ENCODE measurements at places on chromosomes 4 and X.
A peak's percentile ranks its signal among the peaks of the same experiment; 100 is the strongest.

- no peak for DNase-seq
Observed at GRCh38 chrX:48626401-48627298, 29.4 kb downstream of the WDR13 start.

- no peak for DNase-seq
Observed at GRCh38 chr4:48665555-48666186, 114.4 kb downstream of the FRYL start.

- peak; percentile 36 for DNase-seq
Observed at GRCh38 chrX:68677998-68678397, 30.5 kb downstream of the STARD8 start.

GRCh38 chrX:80817002-80817401 lies 7.3 kb upstream of the BRWD3 start:
- DNase-seq = no peak

DNA sequence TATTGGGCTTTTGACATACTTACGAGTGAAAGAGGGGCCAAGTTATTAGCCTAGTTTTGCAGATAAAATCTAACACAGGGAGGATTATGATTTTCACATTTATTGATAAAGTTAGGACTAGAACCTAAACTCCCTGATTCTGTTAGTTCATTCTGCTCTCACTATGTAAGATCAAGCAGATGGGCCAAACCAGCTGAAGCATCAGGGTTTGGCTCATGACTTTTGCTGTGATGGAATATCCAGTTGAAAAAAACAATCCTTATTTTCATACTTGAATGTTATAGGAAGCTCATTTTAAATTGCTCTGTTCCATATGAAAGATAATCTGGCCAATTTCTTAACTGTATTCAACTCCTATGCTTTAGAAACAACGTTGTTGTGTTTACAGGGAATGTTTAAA lies 21.2 kb downstream of the SPRY1 start:
- DNase-seq = no peak

DNA sequence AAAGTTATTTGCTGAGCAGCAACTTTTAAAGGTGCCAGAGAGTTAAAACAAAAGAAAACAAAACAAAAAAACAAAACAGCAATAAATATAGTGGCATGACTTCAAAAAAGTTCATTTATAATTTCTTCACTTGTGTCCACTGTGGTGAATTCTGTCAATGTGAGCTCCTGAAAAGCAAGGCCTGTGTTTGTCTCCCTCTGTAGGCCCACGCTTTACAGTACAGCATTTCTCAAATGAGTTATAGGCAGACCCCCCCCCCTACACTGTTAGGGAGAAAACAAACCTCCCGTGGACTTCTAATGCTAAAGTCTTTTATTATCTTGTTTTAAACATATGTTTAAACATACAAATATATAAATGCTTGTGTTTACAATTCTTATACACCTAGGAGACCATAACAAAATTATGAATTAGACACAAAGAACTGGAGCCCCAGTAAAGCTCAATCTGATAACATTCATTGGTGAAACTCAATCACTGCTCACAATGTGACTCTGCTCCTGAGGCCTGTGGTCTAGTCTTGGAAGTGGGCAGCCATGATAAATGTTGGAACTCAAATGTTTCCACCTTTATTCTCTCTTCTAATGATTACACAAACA lies 47.0 kb upstream of the SCOC start:
- no peak for DNase-seq

- DNase-seq = no peak
Observed at GRCh38 chrX:12985331-12985730, 10.4 kb downstream of the TMSB4X start.

DNA sequence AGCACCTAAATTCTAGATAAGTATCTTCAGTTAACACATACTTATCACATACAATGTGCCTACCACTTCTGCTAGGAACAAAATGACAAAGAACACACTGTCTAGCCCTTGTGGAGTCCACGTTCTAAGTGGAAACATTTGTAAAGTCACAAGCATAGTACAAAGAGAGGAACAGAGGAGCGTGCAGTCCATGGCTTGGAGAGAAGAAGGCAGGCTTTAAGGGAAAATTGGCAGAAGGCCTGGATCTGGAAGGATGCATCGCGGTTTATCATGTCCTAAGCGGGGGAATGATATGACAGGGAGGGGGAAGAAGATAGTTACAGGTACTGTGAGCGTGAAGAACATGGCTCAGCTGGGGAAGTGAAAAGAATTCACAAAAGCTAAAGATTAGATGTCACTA lies 218.0 kb downstream of the PRDM5 start:
- no peak for DNase-seq

DNA sequence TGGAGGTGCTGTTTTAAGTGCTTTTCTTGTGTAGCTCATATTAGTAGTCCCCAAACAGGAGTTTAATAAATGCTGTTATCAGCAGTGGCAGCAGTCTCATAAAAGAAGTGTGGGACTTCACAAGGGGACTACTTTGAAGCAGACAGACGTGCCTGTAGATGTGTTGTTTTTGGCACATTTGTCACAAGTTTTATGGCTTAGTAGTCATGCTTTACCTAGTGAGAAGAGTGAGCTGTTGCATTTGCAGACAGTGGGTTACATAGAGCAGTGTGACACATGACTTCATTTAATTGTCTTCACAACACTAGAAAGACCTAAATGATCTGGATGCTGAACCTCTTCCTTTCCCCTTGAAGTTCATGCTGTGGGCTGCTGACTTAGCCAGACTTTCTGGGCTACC lies 149.5 kb upstream of the MBNL3 start:
- no peak for DNase-seq

GRCh38 chr4:25172961-25173915 lies 13.0 kb upstream of the SEPSECS start:
- peak; percentile 42 for DNase-seq

GRCh38 chrX:107700317-107700774 lies 72.0 kb downstream of the PRPS1 start:
- DNase-seq = peak; percentile 22

- DNase-seq = no peak
Observed at GRCh38 chr4:179750374-179750773, 2308.1 kb upstream of the AGA start.

DNA sequence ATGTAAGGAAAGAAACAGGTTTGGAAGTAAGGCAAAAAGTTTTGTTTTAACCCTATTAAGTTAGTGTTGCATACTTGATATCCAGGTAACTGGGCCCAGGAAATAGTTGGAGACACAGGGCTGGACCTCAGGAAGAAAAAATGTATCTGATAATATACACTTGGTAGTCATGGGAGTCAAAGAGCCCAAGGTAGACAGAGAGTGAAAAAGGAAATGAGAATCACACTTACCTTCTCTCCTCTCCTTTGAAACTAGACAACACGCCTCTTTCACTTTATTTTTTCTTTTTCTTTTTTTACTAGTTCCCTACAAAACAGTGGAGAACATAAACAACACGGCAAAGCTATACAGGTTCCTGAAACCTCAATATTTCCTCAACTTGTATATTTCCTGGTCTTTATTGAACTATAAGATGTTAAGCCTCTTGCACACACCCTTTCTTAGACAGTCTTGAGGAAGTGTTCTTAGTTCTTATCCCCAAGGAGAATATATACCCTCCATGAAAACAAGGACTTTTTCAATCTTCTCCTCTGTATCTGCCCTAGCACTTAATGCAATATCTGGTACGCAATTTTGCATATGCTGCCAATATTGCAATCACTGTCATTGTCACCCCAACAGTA lies 27.2 kb downstream of the SYTL4 start:
- DNase-seq = no peak

DNA sequence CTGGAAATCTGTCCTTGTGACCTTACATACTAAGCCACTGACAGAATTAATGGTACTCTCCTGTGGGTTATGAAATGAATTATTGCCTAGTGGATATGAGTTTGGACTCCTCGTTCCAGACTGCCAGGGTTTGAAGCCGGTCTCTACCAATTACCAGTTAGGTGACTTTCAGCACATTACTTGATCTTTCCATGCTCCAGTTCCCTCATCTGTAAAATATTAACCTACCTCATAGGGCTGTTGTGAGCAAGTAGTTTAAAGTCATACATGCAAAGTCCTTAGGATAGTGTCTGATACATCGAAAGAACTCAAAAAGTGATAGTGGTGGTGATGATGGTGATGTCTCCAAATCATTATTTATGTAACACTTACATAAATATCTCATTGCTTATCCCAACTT lies 373.5 kb upstream of the ARX start:
- no peak for DNase-seq

- DNase-seq = no peak
Observed at GRCh38 chr4:128675083-128675482, 134.4 kb upstream of the JADE1 start.

GRCh38 chr4:149884529-149885181 lies 69.0 kb upstream of the IQCM start:
- DNase-seq = no peak

- no peak for DNase-seq
Observed at GRCh38 chr4:112238833-112239232, 7.2 kb downstream of the AP1AR start.

- DNase-seq = no peak
Observed at GRCh38 chr4:101274888-101275752, 72.2 kb downstream of the PPP3CA start.

- peak; percentile 13 for DNase-seq
Observed at GRCh38 chr4:149997881-149998421, 80.3 kb upstream of the DCLK2 start.

GRCh38 chr4:612749-613125 lies 12.6 kb upstream of the PDE6B start:
- no peak for DNase-seq

DNA sequence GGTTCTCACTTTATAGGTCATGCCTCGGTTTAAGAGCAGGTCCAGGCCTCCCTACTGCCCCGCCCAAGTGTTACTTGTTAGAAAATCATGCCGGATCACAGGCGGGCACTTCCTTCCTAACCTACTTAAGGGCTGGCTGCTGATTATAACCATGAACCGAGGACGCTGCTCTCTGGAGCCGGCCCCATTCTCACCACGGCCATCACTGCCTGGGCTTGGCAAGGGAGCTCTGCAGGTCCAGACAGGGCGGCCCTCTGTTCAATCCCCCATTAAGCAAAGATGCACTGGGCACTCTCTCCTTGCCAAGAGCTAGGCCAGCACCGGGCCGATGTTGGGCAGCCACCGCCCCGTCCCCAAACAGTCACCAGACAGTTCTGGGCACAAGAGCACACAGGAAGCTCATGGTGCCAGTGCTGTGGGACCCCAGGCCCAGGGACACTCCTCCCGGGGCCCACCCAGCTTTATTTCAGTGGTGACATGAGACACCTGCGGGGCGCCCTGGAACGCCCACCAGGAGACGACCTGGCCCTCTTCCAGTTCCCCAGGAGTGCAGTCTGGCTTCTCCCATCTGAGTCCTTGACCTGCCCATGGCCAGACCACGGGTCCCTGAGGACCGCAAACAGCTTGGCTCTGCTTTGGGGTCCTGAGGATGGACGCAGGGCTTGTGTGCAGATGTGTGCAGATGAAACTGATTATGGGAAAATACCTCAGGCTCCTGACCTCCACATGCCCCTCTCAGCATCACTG lies 44.0 kb downstream of the ABLIM2 start:
- DNase-seq = no peak

DNA sequence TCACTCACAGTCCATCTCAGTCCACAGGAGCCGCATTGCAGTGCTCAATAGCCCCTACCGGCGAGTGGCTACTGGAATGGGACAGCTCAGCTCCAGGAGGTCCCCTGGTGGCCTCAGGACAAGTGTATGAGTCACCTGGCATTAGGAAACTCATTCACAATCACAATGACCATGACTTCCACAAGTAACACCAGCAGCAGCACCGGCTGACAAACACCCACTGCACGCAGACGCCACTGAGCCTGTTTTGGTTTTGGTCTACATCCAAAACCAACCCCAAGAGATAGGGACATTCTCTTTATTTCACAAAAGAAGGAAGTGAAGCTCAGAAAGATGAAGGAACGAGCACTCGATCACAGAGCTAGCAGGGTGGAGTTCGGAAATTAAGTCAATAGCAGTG lies 8.1 kb downstream of the JAKMIP1 start:
- DNase-seq = peak; percentile 44

GRCh38 chr4:81214144-81214880 lies 710 bp downstream of the PRKG2 start:
- peak; percentile 36 for DNase-seq

- DNase-seq = no peak
Observed at GRCh38 chr4:122652379-122652778, 31.5 kb upstream of the IL21 start.

DNA sequence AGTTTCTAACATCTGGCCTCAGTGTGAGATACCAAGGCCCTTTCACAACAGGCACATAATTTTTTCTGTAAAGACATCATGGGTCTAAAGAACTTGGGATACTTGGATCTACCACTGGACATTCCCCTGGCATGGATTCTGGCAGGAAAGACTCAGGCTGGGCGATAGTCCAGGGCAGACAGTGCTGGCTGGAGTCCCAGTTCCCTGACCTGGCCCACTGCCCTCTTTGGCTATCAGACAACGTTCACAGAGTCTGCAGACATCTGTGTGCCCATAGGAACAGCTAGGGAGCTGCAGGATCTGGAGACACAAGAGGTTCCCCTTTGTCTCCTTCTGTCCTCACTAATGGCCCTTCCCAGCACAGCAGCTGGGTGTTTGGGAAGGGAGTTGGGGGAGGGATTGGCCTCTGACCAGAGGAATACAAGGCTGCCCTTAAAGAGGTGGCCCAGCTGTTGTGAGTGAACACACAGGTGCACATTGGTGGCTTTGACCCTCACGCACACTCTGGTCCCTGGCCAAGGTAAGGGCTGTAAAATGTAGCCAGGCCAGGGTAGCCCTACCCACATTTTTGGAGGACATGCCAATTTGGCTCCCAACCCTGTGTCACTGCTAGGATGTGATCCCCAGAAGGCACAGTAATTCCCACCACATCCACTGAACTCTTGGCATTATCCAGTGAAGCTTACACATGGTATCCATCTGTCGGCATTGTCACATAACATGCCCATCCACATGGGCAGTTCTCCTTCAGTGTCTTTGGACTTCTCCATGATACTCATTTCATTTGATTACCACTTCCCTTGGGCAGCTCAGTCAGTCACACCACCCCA lies 72.3 kb downstream of the SOX3 start:
- no peak for DNase-seq

DNA sequence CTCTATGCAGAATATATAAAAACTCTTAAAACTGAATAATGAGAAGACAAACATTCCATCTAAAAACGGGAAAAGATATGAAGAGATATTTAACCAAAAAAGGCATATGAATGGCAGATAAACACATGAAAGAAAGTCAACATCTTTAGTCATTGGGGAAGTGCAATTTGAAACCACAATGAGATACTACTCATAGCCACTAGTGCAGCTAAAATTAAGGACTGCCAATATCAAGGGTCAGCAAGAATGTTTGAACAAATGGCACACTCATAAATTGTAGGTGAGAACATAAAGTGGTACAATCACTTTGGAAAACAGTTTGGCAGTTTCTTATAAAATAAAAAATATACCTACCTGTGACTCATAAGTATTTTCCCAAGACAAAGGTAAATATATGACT lies 534.9 kb upstream of the DIPK2B start:
- DNase-seq = no peak

DNA sequence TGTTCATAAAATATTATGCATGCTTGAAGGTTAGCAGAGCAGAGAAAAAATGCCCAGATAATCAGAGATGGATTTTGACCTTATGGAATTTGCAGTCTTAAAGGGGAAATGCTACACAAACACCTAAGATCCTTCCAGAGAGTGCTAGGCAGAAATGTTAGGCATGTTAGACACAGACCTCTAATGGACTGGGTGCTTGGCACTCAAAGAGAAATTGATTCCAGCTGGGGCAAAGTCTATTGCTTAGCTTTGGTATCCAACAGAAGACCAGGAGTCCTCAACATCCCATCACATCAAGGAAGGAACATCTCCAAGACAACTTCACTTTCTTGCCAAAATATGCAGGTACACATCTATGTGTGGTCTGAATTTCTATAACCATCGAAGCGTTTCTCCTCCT lies 32.2 kb upstream of the PPARGC1A start:
- DNase-seq = no peak

All from ELF-1 (cell line).